ENCODE measurements at places on chromosomes 2 and 18.

DNA sequence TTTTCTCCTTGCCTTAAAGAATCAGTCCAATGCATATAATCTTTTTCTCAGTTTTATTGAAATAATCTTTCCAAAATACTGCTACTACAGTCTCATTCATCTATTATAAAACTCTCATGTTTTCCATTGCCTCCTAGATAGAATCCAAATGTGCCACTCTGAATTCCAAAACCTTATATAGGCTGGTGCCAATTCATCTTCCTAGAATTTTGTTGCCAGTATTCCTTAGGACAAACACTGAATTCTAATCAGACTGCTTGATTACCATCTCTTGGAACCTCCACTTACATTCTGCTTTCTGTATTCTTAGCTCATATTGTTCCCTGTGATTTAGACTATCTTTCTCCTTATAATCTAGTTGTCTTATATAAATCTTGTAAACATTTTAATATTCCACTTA lies 427.6 kb upstream of the DCC start:
- no peak for DNase-seq

GRCh38 chr2:45681675-45682074 lies 30.2 kb downstream of the PRKCE start:
- DNase-seq = peak; percentile 93

DNA sequence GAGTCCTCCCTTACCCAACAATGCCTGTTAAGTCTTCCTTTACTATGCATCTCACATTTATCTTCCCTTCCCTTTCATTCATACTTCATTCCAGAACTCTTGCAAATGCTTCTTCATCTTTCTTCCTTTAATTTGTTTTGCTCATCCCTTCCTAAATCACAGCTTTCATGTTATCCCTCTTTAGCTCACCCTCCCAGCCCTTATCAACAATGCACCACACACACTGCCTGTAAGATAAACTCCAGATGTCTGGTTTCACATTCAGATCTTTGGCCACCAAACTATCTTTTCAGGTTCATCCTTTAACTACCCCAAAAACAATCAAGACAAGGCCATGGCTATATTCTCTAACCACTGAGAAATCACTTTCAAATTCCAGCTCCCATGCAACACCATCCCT lies 3.4 kb downstream of the CCDC93 start:
- no peak for DNase-seq

- DNase-seq = no peak
These were observed 12.2 kb downstream of the ROCK1 start for GRCh38 chr18:21099442-21099841.

- DNase-seq = no peak
These were observed 19.8 kb upstream of the TXNDC2 start for GRCh38 chr18:9865764-9866490.

DNA sequence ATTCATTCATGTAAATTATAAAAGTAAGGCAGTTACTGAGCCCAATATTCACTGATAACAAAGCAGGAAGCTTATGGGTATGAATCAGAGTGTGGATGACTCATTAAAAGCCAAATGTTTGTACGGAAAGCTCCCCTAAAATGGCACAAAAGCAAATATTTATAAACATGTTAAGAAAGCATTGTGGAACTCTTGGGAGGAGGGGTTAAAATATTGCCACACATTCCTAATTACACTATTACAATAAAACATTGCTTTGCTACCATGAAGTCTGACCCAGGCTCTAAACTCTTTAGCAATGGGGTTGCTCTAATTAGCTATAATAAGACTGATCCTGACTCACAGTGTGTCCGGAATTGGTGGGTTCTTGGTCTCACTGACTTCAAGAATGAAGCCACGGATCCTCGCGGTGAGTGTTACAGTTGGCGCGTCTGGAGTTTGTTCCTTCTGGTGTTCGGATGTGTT lies 110.9 kb downstream of the NAB1 start:
- DNase-seq = peak; percentile 47

DNA sequence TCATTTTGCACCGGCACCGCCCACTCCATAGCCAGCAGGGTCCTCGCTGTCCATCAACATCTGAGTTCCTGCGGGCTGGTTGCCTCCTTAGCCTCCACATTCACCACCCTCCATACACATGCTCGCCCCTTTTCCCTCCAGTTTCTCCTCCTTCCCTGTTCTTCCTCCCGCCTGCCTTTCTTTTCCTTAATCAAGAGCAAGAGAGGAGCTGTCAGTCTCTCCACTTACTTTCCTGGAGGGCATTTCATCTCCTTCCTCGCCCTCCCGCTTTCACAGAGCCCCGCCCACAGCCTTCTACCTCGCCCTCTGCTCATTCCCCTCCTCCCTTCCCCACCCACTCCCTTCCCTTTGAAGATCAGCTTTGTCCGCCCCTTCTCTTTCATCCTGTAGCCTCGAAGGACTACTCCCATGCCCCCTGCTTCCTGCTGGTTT lies 13.8 kb upstream of the ZBTB7C start:
- no peak for DNase-seq

GRCh38 chr2:68391099-68391498 lies 26.0 kb downstream of the PLEK start:
- no peak for DNase-seq

GRCh38 chr2:121388371-121388770 lies 103.4 kb upstream of the TFCP2L1 start:
- DNase-seq = no peak

DNA sequence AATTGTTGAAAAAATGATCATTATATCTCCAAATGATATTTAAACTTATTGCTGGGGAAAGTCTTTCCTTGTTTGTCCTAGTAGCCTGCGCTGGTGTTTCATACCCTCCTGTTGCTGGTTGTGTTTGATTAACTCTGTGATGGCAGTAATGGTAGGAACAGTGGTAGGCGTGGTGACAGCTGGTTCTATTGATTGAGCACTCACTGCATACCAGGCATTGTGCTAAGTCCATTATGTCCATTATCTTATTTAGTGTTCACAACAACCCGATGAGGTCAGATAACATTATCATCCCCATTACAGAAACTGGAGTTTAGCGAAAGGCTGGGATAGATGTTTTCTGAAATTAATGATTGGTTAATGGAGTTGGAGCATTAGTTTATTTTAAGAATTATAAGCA lies 77.8 kb upstream of the STON1 start:
- DNase-seq = no peak

DNA sequence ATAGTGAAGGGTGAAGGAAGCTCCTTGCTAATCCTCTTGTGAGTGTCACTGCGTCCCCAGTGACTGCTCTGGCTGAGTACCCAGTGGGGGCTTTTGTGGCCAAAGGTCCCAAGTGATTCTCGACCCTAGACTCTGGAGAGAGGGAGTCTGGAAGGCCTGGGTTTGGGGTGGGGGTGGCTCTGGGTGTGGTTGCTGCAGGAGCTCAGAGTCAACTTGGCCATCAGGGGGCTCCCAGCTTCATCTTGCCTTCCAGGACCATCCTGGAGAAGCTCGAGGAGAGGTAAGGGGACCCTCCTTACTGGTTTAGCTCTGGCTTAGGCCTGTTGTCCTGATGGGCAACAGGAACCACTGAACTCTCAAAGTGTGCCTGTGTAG lies 592 bp downstream of the PSD4 start:
- no peak for DNase-seq

DNA sequence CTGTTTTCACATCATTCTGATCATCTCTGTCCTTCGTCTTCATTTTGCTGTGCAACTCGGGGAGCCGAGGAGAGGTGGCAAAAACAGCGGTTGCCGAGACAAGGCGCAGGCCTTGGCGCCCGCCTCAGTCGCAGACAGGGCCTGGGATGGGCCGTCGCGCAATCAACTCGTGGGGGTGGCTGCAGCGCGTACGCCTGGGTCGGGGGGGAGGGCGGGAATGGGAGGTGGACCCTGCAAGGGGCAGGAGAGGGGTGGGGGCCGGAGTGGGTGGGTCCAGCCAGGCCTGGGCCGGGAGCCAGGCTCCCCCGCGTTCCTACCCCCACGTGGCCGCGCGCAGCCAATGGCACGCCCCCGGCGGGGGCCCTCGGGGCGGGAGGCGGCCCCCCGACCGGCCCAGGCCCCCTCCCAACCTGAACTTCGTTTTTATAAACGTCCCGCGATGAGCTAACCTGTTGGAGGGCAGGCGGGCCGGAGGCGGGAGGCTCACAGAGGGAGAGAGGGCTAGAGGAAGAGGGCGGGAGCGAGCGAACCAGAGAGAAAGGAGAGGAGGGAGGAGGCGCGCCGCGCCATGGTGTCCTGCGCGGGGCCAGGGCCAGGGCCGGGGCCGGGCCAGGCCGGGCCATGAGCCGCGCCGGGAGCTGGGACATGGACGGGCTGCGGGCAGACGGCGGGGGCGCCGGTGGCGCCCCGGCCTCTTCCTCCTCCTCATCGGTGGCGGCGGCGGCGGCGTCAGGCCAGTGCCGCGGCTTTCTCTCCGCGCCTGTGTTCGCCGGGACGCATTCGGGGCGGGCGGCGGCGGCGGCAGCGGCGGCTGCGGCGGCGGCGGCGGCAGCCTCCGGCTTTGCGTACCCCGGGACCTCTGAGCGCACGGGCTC lies at the start of gene HOXD13:
TSS of gene HOXD13 (plus strand) at position 452 of the 875 bp plus-strand sequence. CDS start at position 622, 170 bp downstream.
- DNase-seq = no peak

- DNase-seq = no peak
These were observed 74.0 kb downstream of the CERS6 start for GRCh38 chr2:168529900-168530561.
